ENCODE measurements at places on chromosomes 13 and 19.

DNA sequence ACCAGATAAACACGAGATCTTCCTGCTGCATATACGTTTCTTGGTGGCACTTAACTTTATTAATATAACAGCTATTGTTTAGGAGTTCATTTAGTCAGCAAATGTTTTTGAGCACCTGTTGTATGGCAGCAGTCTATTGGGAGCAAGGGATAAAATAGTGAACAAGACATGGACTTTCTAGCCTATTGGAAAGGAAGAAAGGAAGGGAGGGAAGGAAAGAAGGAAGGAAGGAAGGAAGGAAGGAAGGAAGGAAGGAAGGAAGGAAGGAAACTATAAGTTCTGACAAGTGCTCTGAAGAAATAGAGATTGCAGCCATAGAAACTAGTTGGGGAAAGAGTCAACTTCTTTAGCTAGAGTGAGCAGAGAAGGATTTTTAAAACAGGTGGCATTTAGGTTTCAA is 149.1 kb upstream of the STARD13 start:
- no peak for DNase-seq

DNA sequence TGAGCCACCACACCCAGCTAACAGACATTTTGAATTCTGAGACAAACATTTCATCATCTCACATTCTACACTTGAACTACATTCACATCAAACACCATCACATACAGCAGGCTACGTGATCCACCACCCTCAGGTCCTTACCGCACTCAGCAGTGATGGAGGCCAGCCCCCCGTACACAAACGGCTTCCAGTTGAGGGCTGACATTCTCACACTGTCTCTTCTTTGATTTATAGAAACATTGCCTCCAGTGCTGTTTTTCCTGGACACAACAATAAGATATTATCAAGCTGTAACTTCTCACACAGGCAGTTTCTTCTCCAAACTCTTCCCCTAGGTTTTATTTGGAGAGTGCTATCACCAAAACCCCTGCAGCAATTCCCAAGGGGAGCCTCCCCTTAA is 7.0 kb downstream of the SLC25A30 start:
- DNase-seq = no peak

DNA sequence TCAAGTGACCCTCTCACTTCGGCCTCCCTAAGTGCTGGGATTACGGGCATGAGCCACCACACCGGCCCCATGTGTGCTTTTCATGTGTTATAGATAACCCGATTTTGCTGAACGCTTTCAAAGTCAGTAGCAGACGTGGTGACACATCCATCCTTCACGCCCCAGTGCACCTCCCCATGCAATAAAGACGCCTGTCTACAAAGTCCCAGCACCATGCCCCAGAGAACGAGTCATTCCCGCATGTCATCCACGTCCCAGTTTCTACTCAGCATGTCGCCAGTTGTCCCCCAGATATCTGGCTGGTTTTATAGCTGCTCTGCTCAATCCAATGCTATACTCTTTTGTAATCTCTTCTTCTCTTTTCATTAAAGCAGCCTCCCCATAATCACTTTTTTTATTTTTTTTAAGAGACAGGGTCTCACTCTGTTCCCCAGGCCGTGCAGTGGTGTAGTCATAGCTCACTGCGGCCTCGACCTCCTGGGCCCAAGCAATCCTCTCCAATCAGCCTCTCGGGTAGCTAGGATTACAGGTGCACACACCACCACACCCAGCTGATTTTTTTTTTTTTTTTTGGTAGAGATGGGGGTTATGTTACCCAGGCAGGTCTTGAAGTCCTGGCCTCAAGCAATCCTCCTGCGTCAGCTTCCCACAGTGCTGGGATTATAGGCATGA is 42.5 kb downstream of the DNM2 start:
- no peak for DNase-seq

GRCh38 chr13:32528358-32528757 is 10.2 kb downstream of the N4BP2L2 start:
- DNase-seq = no peak

GRCh38 chr19:17405250-17406045 is at the start of gene BST2:
BST2 (minus strand) TSS chr19:17405630; CDS start chr19:17405575, 55 bp downstream.
- DNase-seq = peak; percentile 86
